ENCODE measurements at places on chromosomes 1 and 21.

- DNase-seq: no peak
These were observed 20.4 kb downstream of the KCNH1 start for GRCh38 chr1:211113566-211113965.

- no peak for DNase-seq
These were observed 227.8 kb downstream of the NRIP1 start for GRCh38 chr21:14836950-14837349.

GRCh38 chr21:31133243-31133830, 95.1 kb upstream of the KRTAP19-8 start:
- DNase-seq: no peak

DNA sequence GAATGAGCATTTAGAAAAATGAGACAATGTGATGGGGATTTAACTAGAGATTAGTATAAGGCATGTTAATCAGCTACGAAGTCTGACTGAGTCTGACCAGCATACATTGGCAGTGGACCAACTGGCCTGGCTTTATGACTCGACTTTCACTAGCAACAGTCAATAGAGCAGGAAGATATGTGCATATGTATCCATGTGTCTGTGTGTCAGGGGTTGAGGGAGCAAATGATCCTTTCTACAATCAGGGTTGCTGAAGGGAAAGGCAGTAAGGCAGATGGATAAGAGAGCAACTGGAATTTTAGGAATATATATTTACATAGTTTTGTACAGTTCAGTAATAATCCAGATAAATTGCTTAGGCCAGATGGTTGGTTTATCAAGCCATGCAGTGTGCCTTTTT, 645.6 kb downstream of the PLA2G4A start:
- no peak for DNase-seq

DNA sequence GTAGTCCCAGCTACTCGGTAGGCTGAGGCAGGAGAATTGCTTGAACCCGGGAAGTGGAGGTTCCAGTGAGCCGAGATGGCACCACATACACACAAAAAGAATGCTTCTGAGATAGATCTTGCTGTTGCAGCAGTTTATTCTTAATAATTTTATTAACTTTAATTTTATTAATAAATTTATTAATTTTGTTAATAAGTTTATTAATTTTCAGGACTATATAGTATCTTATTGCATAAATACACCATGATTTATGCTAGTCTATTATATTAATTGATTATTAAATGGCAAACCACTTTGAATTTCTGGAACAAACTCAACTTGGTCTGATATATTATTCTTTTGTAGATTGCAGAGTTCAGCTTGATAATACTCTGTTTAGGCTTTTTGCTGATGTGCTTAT, 99.5 kb downstream of the CLIC6 start:
- no peak for DNase-seq

- no peak for DNase-seq
These were observed 24.6 kb downstream of the PLEKHA6 start for GRCh38 chr1:204335085-204335484.
